ENCODE measurements at places on chromosomes 1 and 21.

GRCh38 chr21:32173121-32173724 is 105.6 kb downstream of the MIS18A start:
- no peak for DNase-seq

DNA sequence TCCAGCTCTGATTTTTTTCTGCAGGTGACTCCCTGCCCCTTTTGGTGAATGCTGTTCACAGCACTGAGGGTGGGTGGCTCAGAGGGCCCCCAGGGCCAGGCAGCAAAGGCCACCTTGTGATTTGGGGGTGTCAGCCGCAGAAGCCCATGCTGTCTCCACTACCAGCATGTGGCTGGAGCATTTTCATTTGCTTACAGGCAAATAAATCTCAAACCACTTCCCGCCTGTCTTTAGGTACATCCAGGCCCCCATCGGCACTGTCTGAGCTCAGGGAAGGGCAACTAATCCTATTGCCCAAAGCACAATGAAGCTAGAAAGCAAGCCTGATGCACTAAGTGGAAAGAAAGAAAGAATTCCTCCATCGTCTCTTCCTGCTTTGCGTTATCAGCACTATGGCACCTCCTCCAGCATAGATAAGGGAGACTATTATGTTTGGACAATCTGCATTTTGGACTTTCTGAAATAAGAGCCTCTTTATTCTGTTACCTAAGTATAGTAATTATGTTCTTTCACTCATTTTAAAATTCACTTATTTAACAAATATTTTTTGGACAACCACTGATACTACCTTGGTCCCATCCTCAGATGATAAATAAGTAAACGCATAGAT is 100.5 kb upstream of the TLR5 start:
- DNase-seq, result no peak

GRCh38 chr1:222097588-222097987 is 355.7 kb upstream of the DUSP10 start:
- no peak for DNase-seq

DNA sequence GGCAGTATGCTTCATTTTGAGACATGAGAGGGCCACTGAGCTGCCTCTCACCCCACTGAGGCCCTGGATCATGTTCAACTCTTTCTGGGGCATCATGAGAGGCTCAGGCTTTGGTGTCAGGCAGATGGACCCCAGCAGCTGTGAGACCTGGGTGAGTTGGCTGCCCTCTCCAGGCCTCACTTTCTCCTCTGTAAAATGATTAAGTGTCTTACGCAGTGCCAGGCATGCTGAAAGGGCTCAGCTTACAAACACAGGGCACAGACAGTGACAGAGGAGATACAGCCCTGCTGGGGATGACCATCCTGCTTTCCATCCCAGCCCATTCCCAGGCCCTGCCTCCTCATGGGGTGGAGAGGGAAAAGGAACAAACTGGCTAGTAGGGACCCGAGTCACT is 387.4 kb downstream of the MATN1 start:
- DNase-seq, result no peak

GRCh38 chr21:38938343-38938742 is 132.6 kb downstream of the ETS2 start:
- no peak for DNase-seq

DNA sequence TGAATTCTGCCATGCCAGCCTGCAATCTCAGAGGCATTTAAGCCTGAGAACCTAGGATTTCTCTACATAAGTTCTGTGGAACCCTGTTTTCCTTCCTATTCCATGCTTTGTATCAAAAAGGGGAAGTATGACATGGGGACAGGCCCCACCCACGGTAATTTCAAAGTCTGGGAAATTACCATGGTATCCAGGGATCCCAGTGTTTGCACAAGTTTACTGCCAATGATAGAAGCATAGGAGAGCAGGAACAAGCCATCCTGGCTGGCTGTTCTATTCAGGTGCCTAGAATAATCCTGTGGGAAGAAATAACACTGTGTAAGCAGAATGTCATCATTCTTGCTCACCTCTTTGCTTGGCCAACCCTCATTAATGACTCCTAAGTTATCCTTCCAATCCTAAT is 53.8 kb upstream of the ATP1B1 start:
- DNase-seq, result no peak

DNA sequence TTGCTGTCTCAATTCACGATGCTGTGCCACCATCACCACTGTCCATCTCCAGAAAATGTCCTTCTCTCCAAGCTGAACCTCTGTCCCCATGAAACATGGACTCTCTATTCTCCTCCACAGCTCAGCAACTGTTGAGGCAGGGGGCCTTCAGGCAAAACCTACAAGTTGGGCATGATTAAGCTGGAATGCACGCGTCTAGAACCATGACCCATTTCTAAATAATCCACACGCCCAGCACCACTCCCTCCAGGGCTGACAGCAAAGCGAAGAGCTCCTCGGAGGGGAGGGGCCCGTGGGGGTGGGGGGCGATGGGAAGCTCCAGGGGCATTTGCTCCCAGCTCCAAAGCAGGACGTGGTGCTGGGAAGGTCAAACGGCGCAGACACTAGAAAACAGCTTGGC is 3.3 kb upstream of the HES5 start:
- DNase-seq, result no peak

- no peak for DNase-seq
These were observed 36.0 kb downstream of the ABCG1 start for GRCh38 chr21:42254651-42255601.

- DNase-seq, result no peak
These were observed 40.6 kb upstream of the NEGR1 start for GRCh38 chr1:72322910-72323309.
